ENCODE measurements at places on chromosomes 6 and 20. TPM values are rescaled to one million over a fixed set of nuclear protein-coding genes. Genes with fewer than 3 reads are reported as not detected.

Gene GRM1
- not detected for total RNA-seq

Gene TAF8
- total RNA-seq, result 15.6 TPM

Gene BPI
- total RNA-seq, result not detected

Gene CDH4
- 0.14 TPM for total RNA-seq

Gene TOP1
- total RNA-seq, result 48.9 TPM

Gene DDO
- 0.89 TPM for total RNA-seq

Gene MAN1A1
- 0.46 TPM for total RNA-seq

Gene MCHR2
- total RNA-seq, result not detected

Gene VNN1
- not detected for total RNA-seq

Gene HSD17B8
- total RNA-seq, result 10.3 TPM

Gene TFEB
- total RNA-seq, result 4.6 TPM

Gene OPRM1
- total RNA-seq, result not detected

Gene MATN4
- not detected for total RNA-seq

Gene MROH8
- 0.05 TPM for total RNA-seq

GRCh38 chr6:145802141-145802540, 12.5 kb downstream of the FBXO30 start:
- DNase-seq, result no peak

- no peak for DNase-seq
These were observed 39.6 kb upstream of the SPTLC3 start for GRCh38 chr20:12969071-12969669.

DNA sequence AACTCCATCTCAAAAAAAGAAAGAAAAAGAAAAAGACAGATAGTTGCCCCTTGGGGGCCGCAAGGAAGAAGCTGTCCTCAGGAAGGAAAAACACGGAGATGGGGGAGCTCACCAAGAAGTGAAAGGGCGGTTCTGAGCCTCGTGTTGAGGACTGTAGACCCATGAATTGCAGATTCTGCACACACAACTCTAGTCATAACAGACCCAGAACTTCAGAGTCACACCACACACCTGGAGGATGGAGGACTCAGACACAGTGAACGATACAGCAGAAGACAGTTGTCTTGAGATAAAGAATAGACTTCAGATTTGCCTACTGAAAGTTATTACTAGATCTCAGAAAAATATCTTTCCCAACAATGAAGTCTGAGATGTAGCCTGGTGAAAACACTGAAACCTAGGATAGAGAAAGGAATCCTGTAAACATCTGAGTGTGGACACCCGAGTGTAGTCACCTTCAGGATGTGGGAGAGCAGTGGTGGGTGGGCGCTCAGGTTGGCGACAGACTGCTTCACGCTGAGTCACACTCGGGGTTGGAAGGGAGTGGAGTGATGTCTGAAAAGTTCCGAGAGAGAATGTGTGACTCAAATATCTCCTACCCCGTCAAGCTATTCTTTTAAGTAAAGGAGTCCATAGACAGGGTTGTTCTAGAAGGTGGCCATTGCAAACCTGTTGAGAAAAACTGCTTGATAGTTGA, 88.1 kb downstream of the MAP3K4 start:
- DNase-seq, result no peak

DNA sequence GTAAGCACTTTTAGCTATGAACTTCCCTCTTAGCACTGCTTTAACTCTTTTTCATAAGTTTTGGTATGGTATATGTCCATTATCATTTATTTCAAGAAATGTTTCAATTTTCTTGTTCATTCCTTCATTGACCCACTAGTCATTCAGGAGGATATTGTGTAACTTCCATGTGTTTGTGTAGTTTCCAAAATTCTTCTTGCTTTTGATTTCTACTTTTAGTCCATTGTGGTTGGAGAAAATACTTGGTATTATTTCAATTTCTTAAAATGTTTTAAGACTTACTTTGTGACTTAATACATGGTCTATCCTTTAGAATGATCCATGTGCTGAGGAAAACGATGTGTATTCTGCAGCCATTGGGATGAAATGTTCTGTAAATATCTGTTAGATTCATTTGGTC, 176.5 kb downstream of the CENPW start:
- no peak for DNase-seq

GRCh38 chr6:105991561-105992314, 94.4 kb upstream of the PRDM1 start:
- no peak for DNase-seq

- DNase-seq, result no peak
These were observed 480.2 kb upstream of the SPTLC3 start for GRCh38 chr20:12528591-12529041.

GRCh38 chr6:109740787-109741186, 49.7 kb downstream of the FIG4 start:
- DNase-seq, result no peak

GRCh38 chr20:63222541-63222940, 6.6 kb upstream of the YTHDF1 start:
- no peak for DNase-seq

DNA sequence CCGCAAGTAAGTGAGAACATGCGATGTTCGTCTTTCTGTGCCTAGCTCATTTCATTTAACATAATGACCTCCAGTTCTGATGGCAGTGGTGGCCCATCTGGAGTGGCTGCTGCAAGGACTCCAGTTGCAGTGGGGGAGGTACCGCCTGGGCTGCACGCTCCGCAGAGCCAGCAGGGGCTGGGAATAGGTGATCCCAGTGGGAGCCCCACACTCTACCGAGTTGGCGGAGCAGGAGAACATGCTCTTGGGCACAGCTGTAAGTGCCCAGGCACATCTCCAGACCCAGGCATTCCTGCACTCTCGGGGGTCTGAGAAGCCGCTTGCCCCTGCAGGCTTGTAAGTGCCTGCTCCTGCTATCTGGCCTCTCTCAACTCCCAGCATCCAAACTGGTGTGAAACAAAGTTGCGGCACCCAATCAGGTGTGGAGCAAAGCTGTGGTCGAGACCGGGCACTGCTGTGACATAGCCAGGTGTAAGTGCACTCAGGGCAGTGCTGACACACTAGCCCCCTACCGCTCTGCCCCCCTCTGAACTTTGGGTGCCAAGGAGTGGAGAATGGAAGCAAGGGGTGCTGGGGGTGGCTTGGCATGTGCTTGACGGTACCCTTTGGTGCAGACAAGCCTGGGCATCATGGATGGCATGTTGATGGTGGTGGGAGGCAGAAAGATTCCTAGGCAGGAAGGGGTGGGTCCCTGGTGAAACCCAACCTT, 130.2 kb downstream of the HTR1B start:
- no peak for DNase-seq

DNA sequence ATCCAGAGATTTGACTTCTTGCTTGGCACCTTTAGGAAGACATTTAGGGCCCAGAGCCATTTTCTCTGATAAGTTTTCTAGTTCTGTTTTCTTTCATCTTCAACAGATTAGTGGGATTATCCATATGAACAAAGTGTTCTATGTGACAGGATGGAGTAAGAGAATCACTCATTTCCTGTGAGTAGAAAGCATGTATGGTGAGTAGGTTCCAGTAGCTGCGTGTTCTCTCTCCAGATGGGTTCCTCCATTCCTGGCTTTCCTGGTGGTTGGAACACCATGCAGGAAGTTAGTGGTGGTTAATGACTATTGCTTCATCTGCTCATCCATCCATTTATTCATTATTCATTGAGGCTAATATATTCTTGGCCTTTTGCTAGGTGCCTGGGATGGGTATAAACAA, 54.0 kb downstream of the EFCAB8 start:
- DNase-seq, result no peak

DNA sequence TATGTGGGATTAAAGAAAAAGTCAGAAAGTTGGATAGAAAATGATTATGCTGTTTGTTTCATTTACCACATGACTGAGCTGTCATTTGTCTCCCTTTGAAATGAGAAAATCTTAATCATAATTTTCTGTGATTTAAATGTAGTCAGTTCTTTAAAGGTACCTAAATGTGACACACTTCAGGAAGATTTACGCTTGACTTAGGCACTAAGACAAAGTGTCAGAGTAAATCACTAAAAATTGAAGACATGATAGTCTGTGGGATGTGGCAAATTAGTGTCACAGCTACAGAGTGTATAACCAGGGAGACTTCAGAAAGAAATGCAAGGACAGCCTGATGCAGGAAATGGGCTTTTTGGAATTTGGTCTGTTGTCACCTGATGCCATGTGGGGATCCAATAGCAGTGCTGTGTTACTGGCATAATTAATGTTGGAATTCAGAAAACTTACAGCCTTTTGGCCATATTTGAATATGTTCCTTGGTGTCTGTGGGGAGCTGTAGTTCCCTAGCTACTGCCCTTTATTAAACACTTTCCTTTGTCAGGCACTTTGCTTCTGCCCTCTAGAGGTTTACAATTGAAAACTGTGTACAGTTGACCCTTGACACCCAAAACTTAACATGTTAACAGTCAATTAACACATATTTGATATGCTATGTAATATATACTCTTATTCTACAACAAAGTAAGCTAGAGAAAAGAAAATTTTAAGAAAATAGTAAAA, 493.8 kb downstream of the UTRN start:
- no peak for DNase-seq

DNA sequence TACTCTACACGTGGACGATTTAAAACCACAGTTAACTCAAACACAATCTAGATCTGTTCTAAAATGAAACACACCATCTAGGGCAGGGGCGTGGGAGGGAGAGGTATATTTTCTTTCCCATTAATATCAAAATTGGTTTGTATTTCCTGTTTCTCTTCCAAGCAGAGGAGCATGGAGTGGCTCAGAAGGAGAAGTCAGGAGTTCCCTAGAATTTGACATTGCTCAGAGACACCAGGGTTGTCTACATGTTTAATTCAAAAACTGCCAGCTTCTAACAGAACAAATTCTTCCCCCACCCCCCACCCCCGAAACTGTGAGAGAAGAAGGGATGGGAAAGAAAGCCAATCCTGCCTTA, 2.3 kb downstream of the PREX1 start:
- DNase-seq, result no peak

DNA sequence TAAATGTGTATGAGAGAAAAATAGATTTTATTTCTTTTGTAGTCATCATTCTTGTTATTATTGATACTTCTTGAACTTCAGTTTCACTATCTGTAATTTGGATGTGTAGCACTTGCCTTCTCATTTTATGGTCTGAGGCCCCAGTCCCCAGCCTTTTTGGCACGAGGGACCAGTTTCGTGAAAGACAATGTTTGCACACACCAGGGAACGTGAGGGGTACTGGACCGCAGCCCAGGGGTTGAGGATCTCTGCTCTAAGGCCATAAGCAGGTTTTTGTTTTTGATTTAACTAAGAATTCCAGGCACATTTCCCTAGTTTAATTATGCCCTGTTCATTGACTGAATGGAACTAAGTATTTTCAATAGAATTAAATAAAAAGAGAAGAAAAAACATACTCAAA, 261.5 kb downstream of the BMP2 start:
- DNase-seq, result no peak

DNA sequence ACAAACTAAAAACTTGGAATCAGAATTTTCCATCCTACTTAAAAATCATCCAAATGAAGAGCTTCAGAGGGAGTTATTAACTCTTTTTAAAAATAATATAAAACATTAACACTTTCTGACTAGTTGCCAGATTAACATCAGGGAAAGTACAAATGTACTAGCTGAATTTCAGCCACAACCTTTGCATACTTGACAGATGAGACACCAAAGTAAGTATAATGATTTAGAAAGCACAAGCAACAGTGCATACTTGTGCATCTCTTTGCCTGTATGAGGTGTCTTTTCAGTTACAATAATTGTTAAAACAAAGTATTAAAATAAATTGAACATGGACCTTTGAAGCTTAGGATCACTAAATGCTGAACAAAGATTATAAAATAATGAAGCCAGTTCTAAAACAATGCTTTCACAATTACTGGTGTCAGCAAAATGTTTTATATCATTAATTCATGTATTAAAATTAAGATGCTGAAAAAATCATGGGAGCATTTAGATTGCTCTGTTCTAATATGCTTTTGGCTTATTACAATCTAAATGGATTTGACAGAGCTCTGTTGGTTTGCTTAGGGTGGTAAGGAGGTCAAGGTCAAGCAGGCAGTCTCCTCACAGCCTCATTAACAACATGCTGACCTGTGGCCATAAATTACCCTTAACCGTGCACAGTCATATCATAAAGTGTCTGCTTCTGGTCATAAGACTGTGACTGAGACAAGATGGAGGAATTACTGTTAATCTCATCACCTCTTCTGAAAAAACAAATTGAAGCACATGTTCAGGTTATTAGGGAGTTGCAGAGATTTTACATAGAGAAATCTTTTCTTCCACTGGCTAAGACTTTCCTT, 15.1 kb downstream of the RNF217 start:
- DNase-seq, result no peak

GRCh38 chr6:46490425-46491200, 636 bp downstream of the RCAN2 start:
- DNase-seq, result no peak

DNA sequence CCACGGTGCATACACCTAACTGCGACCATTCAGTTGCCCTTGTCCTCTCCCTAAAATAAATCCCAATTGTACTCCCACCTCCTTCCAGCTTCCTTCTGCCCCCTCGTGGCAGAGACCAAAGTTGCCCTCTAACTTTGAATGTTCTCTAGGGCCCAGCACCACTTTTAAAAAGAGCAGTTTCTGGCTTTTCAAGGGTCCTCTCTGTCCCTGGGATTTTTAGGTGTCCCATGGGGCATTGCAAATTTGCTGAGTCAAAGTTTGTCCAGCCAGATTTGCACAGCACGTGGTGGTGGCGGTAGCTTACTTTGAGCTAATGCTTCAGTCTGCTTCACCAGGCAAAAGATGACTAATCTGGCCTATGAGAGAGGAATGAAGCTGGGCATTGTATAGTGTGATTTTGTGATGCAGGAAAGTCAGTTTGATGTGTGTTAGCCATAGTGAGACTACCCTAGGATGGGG, 100.2 kb downstream of the PERP start:
- DNase-seq, result peak; percentile 28

DNA sequence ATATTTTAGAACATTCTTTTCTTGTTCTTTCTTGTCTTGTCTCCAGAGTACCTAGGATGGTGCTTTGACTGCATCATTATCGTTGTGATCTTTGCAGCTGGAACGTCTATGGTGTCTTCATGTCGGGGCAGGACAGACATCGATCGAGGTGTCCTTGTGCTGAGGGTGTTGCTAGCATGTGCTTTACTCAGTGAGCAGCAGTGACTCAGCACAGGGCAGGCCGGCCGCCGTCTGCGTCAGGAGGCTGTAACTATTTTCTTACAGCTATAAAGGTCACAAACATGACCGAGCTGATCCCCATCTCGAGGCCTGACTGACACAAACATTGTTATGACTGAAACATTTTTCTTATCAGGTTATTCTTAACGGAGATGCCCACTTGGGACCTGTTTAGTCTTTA, 14.9 kb upstream of the CTCFL start:
- no peak for DNase-seq

GRCh38 chr6:41996997-41997396, 53.3 kb upstream of the TAF8 start:
- no peak for DNase-seq

DNA sequence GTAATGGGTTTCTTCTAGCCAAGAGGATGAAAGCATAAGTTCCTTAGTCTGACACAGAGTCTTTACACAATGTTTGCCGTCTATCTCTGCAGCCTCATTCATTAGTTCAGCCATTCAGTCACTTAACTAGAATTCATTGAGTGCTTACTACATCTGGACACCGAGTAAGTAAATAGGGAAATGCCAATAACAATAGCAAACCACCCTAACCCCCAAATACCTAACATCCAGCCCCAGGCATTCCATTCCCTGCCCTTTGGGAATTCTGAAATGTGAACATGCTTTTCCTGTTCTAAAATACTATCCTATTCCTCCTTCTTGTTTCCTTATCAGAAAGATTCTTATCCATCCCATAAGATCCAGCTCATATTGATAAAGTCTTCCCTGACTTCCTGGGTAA, 277.6 kb upstream of the RNF217 start:
- no peak for DNase-seq
